ENCODE measurements at places on chromosomes 16 and 17.

GRCh38 chr16:66041907-66042306 is 324.6 kb upstream of the CDH5 start:
- no peak for DNase-seq

GRCh38 chr17:27471321-27472269 is 15.3 kb downstream of the KSR1 start:
- peak; percentile 94 for DNase-seq

- DNase-seq = peak; percentile 85
Observed at GRCh38 chr16:27174007-27174406, 29.3 kb upstream of the KDM8 start.

GRCh38 chr17:81277421-81277820 is 17.7 kb downstream of the SLC38A10 start:
- no peak for DNase-seq

DNA sequence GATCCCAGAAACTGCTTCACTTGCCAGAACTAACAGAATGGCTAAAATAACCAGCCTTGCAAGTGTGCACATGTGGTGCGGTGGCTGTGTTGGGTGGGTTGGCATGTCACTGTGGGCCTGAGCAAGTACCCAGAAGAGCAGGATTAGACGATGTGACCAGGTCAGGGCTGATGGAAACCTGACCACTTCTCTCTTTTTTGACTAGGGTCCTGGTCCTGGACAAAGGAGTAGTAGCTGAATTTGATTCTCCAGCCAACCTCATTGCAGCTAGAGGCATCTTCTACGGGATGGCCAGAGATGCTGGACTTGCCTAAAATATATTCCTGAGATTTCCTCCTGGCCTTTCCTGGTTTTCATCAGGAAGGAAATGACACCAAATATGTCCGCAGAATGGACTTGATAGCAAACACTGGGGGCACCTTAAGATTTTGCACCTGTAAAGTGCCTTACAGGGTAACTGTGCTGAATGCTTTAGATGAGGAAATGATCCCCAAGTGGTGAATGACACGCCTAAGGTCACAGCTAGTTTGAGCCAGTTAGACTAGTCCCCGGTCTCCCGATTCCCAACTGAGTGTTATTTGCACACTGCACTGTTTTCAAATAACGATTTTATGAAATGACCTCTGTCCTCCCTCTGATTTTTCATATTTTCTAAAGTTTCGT is 16.7 kb downstream of the ANKRD40 start:
- DNase-seq = no peak

DNA sequence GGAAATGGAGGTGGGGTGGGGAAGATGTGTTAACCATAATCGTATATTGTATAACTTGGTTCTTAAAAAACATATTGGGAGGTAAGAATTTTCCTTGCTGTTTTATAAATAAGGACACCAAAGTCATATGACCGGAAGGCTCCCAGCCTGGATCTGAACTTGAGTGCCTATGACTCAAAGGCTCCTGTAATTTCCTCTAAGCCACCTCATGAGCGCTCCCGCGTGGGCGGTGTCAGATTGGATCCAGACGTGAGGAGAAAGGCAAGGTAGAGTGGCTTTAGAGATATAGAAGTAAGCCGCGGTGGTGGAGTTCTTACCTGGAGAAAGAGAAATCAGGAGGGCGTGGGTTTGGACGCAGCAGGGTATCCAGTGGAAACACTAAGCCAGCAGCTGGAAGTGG is 196.2 kb upstream of the NLRP1 start:
- no peak for DNase-seq
